Skin of body (tissue), 3 donors: ENCODE measurements at places on chromosomes 7 and 10.

DNA sequence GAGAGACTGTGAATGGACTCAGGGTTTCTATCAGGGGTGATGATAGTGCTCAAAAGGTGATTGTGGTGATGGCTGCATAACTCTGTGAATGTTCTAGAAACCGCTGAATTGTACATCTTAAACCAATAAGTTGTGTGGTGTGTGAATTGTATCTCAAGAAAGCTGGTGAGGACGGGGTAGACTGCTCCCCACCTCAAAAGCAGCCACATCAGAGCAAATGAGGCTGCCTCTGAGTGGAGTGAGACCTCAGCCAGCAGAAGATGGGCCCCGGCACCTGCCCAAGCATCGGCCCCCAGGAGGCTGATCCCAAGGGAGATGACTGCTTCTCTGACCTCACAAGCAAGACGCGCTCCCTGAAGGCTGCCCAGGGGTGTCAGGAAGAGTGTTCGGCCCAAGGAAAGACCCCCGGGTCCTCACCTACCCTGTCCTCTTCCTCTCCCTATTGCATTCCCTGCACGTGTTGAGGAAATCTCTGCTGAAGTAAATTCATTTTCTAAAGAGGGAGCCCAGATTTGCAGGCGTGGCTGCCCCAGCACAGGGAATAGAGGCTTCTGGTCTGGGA lies 279.3 kb upstream of the SHH start:
- no peak for DNase-seq

DNA sequence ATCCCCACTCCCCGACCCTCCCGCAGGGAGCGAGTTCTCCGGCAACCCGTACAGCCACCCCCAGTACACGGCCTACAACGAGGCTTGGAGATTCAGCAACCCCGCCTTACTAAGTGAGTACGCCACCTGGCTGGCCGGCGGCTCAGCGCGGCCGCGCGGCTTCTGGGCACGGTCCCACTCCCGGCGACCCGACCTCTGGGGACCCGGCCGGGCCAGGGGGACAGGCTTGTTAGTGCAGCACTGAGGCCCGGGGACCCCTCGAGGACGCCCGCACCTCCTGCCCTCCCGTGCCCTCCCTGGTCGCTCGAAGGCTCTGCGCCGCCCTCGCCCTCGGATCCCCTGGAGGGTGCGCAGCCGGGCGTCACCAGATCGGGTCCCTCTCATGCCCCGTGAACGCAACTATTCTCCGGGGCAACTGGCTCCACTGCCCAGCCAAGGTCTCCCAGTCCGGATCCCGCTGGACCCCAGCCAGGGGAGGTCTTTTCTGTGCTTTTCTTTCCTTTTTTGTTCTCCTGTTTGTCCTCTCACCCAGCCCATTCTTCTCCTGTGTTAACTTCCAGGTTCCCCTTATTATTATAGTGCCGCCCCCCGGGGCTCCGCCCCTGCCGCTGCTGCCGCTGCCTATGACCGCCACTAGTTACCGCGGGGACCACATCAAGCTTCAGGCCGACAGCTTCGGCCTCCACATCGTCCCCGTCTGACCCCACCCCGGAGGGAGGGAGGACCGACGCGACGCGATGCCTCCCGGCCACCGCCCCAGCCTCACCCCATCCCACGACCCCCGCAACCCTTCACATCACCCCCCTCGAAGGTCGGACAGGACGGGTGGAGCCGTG lies 81.8 kb downstream of the PAX2 start:
- DNase-seq, result no peak

- DNase-seq, result no peak
These were observed 10.1 kb downstream of the ELFN1 start for GRCh38 chr7:1679966-1680730.

DNA sequence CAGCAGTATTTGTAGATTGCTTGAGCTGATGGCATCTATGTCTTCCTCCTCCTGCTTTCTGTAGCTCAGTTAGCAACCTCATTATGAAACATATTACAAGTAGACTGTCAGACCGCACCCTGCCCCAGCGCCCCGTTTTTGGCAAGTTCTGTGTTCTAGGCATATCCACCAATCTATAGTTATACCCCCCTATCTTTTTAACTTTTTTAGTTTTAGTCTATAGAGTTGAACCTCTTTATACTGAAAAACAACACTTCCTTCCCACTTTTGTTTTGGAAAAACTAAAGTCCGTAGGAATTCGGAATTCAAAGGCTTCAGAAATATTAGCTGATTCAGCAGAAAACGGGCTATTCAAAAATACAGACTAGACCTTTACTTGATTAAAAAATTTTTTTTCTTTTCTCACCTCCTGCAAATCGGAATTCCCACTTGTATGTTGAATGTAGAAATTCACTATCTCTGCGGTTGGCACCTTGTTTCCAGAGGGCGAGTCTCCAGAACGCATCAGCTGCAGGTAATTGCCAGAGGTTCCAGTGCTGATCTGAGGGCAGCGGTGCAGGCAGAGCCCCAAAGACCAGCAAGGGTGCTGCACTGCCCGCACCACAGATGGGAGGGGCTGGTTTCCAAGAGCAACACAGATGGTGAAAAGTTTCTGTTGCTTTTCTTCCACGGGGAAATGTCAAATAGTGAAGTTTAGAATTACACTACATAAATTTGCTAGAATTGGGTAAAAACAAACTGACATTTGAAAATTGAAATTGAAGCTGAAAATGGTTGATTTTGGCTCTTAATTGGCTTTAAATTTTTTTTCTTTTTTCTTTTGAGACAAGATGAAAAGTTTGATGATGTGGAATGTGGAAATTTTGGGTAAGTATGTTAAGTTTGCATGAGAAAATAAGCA lies 2.2 kb upstream of the FZD8 start:
- no peak for DNase-seq

DNA sequence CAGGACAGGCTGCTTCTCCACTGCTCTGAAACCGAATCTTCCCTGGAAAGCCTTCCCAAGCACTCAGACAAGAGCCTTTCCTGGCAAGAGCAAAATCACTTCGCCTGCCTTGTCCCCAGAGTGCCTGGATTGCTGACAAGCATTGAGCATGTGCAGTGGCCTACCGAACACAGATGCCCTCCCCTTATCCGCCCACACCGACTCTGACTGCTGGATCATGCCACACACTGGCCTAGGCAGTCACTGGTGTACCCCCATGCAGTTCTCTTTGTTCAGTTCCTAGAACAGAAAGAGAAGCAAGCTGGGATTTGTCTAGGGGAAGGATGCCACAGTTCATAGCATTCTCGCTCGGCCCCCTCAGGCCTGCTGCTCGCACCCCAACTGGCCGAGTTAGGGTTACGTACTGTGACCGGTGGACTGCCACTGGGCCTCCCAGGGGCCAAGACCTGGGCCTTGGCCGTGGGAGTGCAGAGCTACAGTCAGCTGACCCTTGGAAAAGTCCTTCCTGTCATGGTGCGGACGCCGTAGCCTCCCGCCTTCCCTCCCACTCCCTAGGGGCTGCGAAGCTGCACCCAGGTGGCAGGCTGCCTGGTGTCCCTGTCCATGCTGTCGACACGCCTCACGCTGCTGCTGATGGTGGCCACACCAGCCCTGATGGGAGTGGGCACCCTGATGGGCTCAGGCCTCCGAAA lies 6.9 kb downstream of the ABCB8 start:
- DNase-seq, result no peak

DNA sequence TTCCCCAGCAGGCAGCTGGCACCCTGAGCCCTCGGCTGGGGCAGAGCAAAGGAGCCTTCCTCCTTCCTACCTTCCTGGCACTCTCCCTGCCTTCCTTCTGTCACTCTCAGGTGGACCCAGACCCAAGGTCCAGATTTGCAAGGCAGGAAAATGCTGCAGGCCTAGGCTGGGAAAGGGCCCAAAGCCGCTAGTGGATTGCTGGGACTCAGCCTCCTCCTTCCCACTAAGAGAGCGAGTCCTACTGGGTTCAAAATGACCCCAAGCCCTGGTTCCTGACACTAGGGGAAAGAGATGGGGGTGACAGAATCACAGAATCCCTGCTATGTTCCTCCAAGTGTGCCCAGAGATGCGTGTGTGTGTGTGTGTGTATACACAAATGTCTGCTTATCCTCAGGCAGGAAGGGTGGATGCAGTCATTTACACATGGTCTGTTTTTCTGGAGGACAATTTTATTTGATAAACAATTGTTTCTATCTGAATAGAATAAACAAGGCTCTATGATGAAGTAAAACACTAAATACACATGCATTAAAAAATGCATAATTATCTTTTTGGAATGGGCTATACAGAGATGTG lies 1.3 kb upstream of the PLAU start:
- no peak for DNase-seq
